ENCODE measurements at places on chromosomes 5 and 9.

GRCh38 chr5:39762761-39763160 lies 338.0 kb upstream of the DAB2 start:
- DNase-seq: no peak

DNA sequence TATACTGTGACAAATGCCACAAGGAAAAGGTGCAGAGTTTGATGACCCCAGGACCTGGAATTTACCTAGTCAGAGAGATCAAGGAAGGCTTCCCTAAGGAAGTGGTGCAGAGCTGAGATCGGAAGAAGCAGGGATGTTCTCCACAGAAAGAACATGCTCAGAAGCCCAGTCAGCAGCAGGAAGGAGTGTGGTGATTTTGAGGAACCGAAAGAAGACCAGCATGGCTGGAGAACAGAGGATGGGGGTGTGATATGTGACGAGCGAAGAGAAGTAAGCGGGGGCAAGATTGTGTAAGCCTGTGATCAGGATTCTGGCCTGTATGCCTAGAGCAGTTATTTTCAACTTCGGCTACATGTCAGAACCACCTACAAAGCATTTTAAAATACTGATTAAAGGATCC lies 18.7 kb upstream of the PIK3R1 start:
- DNase-seq: no peak

- DNase-seq: no peak
Measured at GRCh38 chr5:148665431-148665830, 11.1 kb upstream of the HTR4 start.

- no peak for DNase-seq
Measured at GRCh38 chr5:181204826-181205760, at the start of gene TRIM7. Gene TRIM7 (minus strand): TSS chr5:181205196. CDS start chr5:181205110, 86 bp downstream.

- no peak for DNase-seq
Measured at GRCh38 chr9:34570376-34570775, 19.1 kb downstream of the CNTFR start.

GRCh38 chr5:74316064-74316603 lies 324.4 kb downstream of the ENC1 start:
- DNase-seq: no peak

GRCh38 chr9:82255481-82256176 lies 267.1 kb downstream of the SPATA31D1 start:
- no peak for DNase-seq

DNA sequence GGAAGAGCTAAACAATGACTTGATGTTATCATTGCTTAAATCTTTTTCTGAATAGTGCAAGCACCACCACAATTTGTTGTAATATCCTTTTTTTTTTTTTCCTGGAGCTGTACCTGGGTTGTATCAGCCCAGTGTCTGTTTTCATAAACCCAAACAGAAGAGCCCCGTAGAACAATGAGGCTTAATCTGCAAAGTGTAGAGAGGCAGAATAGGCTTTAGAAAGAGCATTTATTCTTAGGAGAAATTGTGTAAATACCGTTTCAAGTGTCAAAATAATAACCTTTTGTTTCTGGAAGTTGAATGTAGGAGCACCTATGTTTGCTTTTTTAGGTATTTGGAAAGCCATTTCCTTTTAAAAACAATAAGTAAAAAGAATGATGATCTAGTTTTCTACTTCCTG lies 26.4 kb downstream of the RGS7BP start:
- no peak for DNase-seq

DNA sequence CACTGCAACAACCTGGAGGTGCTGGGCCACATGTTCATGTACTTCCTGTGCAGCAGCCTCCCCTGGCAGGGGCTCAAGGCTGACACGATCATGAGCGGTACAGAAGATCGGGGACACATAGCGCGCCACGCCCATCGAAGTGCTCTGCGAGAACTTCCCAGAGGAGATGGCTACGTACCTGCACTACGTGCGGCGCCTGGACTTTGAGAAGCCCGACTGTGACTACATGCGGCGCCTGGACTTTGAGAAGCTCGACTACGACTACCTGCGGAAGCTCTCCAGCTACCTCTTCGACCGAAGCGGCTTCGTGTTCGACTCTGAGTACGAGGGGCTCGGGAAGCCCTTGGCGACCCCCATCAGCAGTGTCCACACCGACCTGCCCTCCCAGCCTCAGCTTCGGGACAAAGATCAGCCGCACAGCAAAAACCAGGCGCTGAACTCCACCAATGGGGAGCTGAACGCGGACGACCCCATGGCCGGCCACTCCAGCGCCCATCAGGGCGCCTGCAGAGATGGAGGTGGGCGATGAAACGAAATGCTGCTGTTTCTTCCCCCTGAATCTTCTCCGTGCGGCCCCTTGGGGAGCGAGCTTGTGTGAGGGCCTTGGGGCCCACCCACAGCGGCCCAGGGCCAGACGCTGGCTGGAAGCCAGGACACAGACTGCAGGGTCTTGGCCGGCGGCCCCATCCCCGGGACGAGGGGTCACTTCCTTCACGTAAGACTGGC lies 56.5 kb downstream of the JAK2 start:
- no peak for DNase-seq

DNA sequence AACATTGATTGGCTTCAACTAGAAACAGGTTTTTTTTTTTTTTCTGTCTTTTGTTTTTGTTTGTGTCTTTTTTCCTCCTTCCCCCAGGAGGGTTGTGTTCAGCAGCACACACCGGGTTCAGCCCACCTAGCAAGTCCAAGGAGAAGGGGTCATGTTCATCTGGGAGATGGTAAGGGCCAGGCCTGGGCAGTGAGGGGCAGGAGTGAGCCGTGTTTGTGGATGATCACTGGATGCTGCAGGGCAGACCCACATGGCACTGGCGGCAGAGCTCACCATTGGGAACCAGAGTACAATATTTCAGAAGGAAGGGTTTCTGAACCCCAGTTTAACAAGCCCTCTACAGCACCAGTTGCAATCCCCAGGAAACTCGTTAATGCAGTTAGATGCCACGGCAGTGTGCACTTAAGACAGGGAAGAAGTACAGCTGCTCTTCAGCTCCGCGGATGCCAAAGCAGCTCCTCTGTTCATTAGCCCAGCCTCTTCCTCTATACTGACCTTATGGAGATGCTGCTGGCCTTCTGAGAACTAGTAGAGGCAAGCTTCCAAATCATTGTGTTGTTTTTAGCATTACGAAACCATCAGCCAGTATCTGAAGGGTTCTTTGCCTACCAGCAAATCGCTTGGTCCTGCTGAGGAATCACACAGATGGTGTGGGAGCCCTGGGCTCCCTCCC lies 508.2 kb upstream of the WWC1 start:
- DNase-seq: no peak

DNA sequence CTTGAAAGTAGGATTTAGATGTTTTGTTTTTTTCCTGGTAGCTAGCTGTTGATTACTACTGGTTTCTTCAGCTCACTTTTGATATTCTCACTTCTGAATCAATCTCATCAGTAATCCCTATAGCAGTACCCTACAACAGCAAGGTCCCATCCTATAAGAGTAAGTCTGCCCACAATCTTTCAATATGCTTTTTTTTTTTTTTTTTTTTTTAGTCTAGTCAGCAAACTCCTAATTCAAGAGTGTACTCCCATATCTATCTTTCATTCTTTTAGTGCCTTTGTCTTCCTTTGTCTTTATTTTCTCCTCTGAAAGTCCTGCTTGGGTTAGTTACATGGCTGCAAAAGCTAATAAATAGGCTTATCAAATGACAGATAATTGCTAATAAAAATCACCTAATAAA lies 362.4 kb upstream of the RIOK2 start:
- DNase-seq: no peak

DNA sequence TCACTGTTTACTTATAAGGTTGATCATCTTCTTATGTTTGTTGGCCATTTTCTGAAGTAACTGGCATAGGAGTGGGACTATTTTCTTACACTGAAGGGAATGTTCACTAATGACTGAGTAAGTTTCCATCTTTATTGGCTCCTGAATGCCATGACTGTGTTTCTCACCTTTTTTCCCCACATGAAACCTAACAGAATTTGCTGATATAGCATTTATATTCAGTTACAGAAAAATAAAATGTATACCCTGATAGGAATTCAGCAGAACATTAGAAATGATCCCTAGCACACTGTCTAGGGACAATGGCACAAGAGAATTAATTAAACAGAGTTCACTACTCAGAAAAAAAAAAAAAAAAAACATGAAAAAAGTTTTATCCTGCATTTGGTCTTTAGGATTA lies 1465.1 kb upstream of the C9orf72 start:
- no peak for DNase-seq

All from activated CD4-positive, alpha-beta T cell treated with anti-CD3 and anti-CD28 coated beads, Interleukin-2, amount 50 U/mL, for 1 hour (primary cell).